ENCODE measurements at places on chromosomes 1 and 21.

DNA sequence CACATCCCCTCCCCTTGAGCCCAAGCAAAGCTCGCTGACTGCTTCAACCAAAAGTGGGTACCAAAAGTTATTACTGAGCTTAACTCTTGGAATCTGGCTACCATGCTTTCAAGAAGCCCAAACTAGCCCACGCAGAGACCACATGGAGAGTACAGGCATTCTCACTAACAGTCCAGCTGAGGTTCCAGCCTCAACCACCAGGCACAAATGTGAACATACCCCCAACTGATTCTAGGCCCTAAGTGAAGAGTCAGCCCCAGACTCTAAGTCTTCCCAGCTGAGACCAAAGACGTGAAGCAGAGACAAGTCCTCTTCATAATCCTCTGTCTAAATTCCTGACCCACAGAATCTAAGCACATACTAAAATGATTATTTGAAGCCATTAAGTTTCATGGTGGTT, 36.8 kb downstream of the EVI5 start:
- no peak for DNase-seq

DNA sequence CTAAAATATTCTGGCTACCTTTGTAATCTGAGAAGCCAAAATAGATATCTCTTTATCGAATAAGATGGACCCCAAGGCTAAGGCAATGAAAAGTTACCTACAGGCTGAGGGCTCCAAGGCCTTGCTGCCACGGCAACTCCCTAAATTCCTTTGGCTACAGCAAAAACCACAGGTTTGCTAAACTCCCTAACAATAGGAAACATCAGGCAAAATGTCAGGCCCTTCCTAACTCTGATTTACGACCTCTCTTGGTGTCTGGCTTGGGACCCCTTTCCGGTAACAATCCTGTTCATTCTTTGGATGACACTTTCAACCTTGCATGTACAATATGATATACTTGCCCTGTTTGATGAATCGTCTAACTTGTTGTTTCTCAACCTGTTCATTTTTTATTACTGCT, 11.3 kb upstream of the OR2T8 start:
- no peak for DNase-seq

DNA sequence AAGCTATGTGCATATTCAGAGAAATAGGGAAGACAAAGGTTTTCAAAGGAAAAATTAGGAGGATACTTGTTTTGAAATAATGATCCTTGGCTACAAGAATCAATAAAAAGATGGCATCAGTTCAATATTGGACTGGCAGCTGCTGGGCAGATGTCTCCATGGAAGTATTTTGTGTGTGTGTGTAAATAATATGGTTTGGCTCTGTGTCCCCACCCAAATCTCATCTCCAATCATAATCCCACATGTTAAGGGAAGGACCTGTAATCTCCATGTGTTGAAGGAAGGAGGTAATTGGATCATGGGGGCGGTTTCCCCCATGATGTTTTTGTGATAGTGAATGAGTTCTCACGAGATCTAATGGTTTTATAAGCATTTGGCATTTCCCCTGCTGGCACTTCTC, 40.4 kb upstream of the LRRC7 start:
- no peak for DNase-seq

DNA sequence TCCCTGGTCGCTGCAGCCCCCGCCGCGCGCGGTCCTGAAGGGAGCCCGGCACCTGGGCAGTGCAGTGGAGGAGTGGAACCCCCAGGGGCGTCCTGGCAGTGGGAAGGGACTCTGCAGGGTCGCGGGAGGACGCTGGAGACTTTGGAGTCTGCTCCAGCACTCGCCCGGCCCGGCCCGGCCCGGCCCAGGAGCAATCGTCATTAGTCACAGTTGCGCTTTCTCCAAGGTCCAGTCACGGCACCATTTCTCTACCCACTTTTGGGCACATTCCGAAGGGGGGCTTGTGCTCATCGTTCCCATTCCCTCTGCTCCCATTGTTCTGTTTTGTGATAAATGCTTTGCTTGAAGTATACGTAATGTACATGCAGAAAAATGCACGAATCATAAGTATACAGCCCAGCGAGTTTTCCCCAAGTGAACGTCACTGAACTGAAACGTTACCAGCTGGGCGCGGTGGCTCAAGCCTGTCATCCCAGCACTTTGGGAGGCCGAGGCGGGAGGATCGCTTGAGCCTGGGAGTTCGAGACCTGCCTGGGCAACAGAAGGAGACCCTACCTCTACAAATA, 999 bp downstream of the THAP3 start:
- no peak for DNase-seq

DNA sequence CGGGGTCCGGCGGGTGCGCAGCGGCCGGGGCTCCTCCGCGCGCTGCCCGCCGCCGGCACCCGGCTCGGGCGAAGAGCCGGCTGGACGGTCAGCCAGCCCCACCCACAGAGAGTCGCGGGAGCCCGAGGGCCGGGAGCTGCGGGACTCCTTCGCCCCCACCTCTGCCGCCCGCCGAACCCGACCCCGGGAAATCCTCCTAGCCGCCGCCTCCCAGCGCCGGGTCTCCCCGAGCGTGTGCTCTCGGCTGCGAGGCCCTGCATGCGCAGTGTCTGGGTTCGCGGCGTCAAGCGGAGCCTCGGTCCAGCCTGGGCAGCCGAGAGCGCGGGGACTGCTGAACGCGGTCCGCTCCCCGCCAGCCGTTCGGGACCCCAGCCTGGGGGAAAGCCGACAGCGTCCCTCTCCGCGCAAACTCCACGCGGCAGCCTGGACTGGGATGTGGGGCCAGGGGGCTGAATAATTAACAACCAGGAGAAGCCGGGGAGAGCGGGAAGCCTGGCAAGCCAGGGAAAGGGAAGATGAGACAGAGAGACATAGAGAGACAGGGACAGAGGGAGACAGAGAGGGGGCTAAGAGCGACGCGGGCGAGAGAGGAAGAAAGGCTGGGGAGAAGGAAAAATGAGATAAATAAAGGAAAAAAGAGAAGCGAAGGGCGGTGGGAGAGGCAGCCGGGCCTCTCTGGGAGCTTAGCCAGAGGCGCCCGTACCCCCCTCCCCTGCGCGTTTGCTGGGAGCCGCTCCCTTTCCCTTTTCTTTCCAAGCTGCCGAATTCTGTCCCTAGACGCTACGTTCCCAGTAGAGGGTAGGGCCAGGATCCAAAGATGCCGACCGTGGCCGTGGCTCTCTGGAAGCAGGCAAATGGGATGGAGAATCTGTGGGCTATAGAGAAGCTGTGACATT, 64.2 kb downstream of the MEF2D start:
- DNase-seq = no peak

GRCh38 chr1:10867138-10867721, 70.8 kb upstream of the CASZ1 start:
- peak; percentile 52 for DNase-seq

DNA sequence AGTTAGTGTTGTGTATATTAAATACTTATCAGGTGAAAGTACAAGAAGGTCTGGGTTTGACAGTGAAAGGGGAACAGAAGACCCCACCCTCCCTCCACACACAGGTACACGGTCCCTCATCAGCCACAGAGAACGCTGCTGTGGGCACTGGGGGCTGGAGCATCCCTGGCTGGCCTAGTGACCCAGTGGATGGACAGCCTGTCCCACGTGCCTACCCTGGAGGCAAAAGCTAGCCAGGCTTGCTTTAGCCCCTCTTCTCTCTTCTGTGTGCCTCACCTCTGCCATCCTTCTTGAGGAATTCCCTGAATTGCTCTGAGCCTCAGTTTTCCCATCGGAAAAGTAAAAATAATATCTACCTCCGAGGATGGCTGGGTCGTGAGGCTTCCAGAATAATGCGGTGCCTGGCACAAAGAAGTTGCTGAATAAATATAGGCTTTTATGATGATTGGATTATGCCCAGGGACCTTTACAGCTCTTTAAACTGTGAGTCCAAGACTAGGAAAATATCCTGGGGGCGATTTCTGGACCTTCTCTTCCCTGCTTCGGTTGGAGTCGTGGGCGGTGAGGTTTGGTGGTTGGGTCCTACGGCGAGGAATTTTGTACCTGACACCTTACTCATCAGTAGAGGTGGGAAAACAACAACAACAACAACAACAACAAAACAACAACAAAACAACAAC, 918 bp downstream of the IFNLR1 start:
- no peak for DNase-seq

DNA sequence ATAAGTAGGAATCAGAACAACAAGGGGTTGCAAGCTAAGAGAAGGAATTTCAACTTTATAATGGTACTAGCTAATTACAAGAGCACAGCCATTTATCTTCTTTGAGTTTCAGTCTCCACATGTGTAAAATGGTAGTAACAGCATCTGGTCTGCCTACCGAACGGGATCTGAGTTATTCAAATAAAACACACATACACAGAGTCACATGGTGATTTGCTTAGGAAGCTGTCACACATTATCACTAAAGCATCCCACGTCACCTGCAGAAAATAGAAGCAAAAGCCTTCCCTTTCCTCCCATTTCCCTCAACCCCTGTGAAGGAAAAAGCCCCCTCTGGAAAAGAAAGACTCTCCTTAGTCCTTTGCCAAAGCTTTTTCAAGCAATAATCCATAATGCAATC, 389.7 kb downstream of the OMA1 start:
- DNase-seq = no peak

- no peak for DNase-seq
These were observed at the start of gene S100A8 for GRCh38 chr1:153390938-153391710. TSS of gene S100A8 (minus strand) at chr1:153391073. CDS start at chr1:153390535, 538 bp downstream.

DNA sequence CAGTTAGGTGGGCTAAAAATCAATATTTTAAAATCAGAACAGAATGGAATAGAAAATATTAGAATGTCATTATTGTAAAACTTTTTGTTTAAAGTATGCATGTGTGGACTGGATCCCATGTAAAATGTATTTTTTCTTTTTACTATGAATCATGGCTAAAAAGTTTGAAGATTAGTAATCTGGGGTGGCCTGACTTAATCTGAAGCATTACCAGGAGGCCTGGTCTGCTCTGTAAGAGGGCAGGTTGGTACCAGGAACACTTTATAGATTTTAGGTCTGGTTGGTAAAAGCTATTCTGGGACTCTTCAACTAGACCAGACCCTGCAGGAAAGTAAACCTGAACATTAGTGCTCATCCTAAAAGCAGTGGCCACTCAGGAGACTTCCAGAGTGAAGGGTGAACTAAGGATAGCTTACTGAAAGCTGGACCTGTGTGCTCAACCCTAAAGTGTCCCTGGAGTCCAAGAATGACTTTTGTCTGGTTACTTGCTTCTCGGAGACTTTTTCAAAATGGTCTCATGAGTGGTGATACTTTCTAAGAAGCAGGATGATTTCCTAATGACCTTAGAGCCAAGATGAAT, 16.5 kb downstream of the RGL1 start:
- no peak for DNase-seq
